ENCODE measurements at places on chromosomes 12 and 14.

DNA sequence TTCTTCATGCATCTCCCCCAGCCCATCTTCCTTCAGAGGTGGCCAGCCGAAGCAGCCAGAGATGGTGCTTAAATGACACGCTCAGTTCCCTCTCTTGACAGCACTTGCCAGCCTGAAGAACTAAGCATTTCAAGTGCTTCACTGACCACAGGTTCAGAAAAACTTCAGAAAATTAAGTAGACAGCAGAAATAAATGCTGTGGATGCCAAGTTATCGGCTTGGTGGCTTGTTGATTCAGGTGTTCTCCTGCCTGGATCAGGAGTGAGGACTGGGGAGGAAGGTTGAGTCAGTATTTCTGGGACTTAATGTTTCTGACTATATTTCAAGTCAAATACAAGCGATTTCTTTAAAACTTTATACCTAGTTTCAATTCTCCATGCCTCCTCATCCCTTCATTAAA lies 58.2 kb downstream of the CRACR2A start:
- DNase-seq, result no peak

DNA sequence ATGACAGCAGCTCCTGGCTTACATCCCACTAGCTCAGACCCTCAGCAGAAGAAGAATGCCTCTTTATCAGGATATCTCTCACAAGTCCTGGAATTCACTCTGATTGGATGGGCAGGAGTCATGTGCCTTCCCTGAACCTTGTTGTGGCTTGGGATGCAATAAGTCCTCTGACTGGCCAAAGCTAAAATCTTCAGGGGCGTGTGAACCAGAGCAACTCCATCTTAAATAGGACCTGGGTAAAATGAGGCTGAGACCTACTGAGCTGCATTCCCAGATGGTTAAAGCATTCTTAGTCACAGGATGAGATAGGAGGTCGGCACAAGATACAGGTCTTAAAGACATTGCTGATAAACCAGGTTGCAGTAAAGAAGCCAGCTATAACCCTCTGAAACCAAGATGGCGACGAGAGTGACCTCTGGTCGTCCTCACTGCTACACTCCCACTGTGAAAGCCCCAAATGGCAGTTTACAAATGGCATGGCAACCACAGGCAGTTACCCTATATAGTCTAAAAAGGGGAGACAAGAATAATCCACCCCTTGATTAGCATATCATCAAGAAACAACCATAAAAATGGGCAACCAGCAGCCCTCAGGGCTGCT lies 60.4 kb upstream of the FICD start:
- no peak for DNase-seq

- no peak for DNase-seq
These were observed 17.4 kb downstream of the RFC5 start for GRCh38 chr12:118033902-118034301.

GRCh38 chr12:26717757-26718156 lies 115.2 kb downstream of the ITPR2 start:
- DNase-seq, result no peak

- no peak for DNase-seq
These were observed 404.3 kb downstream of the NPAS3 start for GRCh38 chr14:33343016-33343415.

DNA sequence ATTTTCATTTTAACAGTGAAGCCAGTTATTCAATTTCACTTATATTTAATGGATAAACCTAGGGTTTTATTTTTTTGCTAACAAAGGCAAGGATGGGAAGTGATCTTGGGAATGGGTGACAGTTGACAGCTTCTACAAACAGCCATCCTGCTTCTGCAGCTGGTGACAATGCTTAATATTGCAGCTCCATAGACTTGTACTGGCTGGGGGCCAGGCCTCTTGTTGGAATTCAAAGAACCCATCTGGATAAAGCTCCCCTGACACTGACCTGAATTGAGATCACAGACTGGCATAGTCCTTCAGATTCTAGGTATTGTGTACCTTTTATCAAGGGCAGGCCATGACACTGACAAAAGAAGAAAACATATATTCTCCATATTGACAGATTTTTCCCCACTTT lies 664.6 kb upstream of the FOXG1 start:
- no peak for DNase-seq

- DNase-seq, result no peak
These were observed 216.3 kb downstream of the C12orf42 start for GRCh38 chr12:103279444-103279843.

DNA sequence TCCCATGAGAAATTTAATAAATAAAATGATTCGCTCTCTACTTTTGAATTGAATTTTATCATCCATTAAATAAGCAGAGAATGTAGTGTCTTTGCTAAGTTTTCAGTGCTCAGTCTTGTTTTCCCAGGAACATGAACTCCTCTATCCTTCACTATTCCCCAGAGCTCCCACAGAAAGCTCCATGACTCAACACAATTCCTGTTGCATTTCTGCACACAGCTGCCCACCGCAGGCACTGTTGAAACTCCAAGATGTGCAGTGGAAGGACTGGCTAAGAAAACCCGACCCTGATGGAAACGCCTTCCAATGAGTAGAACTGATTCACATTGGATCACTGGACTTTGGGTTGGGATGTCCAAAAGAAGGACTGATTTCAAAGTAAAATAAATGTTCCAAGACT lies 202.4 kb upstream of the AMIGO2 start:
- DNase-seq, result no peak

GRCh38 chr14:79412822-79413221 lies 798.5 kb downstream of the DIO2 start:
- no peak for DNase-seq

DNA sequence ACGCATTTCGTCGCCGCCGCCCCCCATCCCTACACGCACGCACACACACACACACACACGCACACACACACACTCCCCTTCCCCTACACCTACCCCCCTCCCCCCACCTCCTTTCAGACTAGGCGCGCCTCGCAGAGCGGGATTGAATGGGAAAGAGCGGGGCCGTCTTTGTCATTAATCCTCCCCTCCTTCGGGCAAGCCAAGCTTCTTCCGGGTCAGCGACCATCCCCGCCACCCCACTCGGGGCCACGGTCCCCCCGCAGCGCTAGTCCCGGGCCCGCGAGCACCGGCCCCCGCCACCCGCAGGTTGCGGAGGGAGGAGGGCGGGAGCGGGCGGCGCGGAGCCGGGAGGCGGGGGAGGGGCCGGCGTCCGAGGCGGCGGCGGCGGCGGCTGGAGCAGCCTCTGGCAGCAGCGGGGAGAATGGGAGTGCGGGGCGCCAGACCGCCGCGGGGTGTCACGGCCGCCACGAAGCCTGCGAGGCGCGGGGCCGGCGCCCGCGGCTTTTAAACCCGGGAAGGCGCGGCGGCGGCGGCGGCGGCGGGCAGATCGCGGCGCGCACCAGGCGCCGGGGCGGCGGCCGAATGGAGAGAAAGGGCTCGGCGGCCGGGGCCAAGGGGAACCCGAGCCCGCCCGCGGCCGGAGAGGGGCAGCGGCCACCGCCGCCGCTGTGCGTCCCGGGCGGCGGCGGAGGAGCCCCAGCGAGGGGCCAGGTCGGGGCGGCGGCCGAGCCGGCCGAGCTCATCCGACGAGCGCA lies at the start of gene TTC9:
TTC9 (plus strand) TSS at position 369 of the 755 bp plus-strand sequence; CDS start at position 583, 214 bp downstream.
- no peak for DNase-seq

- DNase-seq, result no peak
These were observed 8.7 kb downstream of the ZBTB1 start for GRCh38 chr14:64513271-64513670.

DNA sequence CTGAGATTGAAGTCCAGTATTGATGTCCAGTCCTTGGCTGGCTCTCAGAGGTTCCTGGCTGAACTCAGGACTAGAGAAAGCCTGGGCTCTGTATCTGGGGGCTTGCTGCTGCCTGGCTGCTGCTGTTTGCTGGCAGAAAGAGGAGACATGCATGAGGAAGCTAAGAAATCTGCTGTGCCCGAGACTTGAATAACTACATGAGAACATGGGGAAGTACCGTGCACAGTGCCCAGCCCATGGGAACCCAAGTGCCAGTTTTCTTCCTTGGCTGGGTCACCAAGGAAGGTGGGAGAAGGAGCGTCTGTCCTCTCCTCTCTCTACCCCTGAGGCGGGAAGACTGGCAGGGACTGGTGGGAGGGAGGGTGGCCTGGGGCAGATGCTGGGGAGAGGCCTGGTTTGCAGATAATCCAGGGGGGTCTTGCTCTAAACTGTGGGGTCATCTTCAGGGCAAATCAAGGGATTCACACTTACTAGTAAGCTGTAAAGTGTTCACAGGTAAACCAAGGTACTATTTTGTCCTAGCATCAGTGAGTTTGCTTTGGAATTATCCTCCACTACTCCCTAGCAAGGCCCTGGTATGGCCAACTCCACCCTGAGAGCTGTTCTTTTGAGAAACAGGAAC lies 13.8 kb upstream of the ZFP36L1 start:
- no peak for DNase-seq
